ENCODE measurements at places on chromosomes 11 and 22.

GRCh38 chr11:34846467-34846866, 69.7 kb downstream of the APIP start:
- DNase-seq, result no peak

DNA sequence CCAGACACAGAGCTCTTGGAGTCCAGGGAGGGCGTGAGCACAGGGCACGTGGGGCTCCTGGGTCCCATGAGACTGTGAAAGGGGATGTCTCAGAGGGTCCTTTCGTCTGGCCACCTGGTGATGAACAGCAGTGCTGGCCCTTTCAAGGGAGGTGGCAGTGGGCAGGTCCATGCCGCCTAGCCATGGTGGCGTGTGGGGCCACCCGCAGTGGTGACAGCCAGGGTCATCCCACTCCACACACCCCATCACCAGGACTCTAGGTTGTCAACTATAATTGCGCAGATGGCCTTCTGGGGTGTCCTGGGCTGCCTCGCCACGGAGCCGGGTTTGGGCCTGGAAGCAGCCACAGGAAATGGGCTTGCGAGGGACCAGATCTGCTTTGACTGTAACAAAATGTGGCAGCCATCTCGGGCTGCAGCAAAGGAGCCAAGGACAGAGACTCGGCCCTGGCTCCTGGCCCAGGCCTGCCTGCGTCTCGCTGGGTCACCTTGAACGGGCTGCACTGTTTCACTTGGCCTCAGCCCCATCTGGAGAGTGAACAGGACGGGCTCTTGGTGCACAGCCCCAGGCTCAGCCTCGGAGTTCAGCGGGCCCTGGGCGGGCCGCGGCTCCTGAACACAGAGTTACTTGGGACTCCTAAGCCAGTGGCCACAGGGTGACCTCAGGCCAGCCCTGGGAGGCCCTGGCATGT, 1350.5 kb downstream of the BRD1 start:
- DNase-seq, result no peak

DNA sequence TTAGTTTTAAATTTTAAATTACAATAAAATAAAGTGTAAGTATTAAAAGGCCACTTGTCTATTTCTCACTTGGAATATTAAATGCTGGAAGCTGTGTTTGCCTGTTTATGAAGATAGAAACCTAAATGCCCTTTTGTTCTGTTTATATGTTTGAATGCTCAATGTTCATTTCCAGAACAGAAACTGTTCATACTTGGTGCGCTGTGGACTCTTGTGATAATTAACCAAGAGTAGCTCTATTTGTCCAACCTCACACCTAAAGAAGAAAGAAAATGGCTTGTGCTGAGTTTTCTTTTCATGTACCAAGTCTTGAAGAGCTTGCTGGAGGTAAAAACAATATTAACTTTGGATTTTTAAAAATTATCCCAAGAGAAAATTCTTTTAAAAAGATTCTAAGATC, 5.7 kb downstream of the C11orf54 start:
- DNase-seq, result no peak

DNA sequence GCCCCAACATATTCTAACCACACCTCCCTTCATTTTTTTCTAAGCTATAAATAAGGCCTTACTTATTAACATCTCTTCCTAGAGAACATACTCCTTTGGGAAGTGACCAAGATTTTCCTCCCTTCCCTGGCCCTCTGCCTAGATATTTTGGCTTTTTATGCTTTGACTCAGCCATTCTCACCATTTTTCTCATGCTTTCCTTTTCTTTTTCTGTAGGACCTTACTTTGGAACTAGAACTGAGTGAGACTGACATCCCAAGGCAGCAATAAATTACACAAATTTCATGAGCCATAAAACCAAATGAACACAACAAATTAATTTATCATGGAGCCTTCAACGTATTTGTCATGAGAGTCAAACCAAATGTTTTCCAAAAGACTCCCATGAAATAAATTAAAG, 142.7 kb upstream of the CTSC start:
- no peak for DNase-seq

GRCh38 chr11:65133724-65134123, 595 bp downstream of the SYVN1 start:
- no peak for DNase-seq

GRCh38 chr11:58466293-58466692, 24.3 kb upstream of the OR5B12 start:
- no peak for DNase-seq

- DNase-seq, result no peak
These were observed 11.7 kb upstream of the RASD2 start for GRCh38 chr22:35528927-35529326.

DNA sequence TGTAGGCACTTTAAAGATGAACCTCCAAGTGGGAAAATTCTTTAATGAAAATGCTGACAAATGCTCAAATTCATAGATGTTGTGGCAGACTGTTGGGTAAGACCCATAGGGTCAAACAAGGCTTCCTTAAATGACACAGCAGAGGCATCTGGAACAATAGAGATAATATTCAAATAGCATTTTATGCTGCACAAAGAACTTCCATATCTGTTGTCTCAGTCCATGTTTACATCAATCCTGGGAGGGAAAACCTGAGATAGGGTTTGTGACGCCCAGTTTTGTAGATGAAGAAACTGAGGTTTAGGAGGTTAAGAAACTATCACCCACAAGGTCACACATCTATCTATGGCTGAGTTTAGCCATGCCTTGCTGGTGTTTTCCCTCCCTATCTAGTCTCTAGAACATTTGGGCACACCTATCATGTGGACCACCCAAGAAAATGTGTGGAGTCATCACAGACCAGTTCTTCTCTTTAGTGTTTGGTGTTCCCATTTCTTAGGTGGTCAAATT, 106.4 kb downstream of the EHF start:
- DNase-seq, result no peak
